Suppressor macrophage (primary cell): ENCODE measurements at places on chromosomes 5 and 9.
A peak's percentile ranks its signal among the peaks of the same experiment; 100 is the strongest.

DNA sequence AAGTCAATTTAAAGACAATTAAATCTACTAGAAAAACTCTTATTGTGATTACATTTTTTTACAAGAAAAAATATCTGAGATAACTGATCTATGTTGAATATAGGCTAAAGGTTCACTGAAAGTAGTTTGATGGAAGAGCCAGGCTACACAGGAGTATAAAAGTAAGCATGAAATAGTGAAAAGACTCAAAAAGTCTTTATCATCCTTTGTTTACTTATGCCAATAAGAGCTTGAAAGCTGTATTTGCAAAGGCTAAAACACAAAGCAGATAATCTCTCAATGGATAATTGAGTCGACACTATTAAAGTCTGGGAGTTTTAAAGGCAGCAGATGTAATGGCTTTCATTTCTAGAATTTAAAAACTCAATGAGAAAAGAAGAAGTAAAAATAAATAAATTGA is 42.0 kb downstream of the SSBP2 start:
- no peak for DNase-seq

GRCh38 chr5:180135128-180135955 is 63.8 kb upstream of the RNF130 start:
- peak; percentile 98 for DNase-seq

- peak; percentile 67 for DNase-seq
These were observed 709 bp downstream of the IQGAP2 start for GRCh38 chr5:76403766-76404222.

- DNase-seq = no peak
These were observed 153.9 kb downstream of the PCSK5 start for GRCh38 chr9:76044266-76044819.

- no peak for DNase-seq
These were observed 17.8 kb downstream of the NOTCH1 start for GRCh38 chr9:136527721-136528710.

GRCh38 chr5:64759960-64760660 is 8.4 kb downstream of the SREK1IP1 start:
- DNase-seq = no peak

DNA sequence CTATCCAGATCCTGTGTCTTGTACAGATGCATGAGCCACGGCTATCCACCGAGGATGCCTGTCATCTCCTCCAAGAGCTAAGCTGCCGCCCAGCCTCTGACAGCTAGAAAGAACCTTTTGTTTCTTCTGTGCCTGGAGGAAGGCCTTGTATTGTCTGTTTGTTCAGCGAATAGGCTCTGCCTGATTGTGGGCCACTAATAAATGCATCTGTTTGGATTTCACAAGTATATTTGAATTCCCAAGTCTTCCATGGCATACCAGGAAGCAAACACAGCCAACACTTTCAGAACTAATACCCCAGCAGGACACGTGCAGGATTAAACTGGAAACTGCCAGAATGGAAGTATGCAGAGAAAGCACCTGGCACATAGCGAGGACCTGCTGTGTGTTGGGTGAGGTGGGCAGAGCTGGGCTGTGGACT is 92.7 kb upstream of the NEURL1B start:
- no peak for DNase-seq

DNA sequence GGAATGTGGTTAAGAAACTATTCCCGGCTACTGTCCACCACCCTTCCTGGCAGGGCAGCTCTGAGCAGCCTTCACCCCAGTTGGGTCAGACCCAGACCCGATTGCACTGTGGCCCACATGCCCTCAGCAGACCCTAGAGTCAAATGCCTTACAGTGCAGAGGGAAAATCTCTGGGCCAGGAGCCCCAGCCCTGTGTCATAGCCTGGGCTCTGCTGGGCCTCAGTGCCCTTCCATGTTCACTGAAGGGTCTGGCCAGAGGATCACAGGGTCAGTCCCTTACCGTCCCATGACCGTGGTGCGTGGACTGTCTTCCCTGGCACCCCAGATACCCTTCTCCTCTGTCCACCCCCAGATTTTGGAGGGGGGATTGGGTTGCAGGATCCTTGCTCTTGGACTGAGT is 73.5 kb upstream of the COL5A1 start:
- no peak for DNase-seq

- DNase-seq = no peak
These were observed 211.2 kb downstream of the SAXO1 start for GRCh38 chr9:18821788-18822187.

DNA sequence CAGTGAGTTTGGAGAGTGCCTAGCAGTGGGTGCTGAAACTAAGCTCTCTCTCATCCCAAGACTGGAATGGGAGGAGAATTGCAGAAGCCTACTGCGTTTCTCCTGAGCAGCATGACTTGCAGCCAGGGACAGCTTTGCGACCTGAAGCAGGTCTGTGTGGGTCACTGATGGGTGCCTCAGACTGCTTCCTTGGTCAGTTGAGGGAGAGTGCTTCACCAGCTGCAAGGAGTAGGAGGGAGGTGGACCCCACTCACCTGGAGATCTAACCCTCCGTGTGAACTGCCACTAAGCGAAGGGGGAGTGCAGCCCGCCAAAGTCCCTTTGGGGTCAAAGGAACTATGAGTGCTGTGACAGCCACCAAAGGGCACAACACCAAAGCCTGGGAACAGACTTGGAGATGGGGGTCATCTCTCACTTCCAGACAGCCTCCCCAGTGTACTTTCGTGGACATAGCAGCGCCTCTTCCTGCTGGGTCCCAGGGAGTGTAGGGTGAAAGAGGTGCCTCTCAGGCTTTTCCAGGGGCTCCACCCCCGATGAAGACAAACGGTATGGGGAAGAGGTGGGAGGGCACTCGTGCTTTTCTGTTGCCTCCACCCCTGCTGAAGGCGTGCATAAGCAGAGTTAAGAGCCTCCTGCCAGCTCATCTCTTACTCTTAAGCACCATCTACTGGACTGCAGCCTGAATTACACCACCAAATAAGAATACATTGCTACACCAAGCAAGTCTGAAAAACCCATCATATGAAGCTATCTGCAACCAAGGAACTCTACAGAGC is 34.3 kb upstream of the MACIR start:
- DNase-seq = peak; percentile 82

DNA sequence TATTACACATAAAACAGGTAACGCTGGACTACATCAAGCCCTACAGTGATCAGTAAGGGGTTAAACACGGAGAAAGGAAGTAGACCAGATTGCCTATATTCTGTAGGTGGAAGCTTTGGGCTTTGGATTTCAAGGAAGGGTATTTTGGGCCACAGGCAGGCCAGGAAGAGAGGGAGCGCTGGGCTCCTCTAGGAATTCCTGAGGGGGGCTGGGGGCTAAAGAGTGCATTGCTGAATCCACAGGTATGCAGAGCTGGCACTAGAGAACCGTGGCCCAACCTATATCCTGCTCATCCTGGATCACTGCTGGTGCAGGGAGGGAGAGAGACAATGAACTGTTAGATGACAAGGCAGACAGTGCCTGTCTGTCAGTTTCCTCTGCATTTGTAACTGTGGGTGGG is 367.1 kb downstream of the CSNK1G3 start:
- no peak for DNase-seq

DNA sequence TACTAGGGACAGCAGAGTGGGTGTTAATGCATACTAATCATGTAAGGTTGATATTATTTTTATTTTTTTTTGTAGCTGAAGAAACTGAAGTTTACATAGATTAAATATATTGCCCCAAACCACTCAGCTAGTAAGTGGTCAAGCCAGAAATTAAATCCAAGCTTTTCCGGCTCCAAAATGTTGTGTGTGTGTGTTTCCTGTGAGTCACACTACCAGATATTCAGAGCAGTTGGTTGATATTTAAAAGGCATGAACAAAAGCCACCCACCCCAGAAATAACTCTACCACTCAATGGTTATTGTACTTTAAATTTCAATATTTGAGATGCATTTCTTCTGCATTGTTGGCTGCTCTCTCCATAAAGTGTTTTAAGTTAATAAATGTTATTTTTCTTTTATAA is 29.5 kb downstream of the KCNN2 start:
- no peak for DNase-seq

- no peak for DNase-seq
These were observed 53.1 kb downstream of the GPR107 start for GRCh38 chr9:130106860-130107233.

- no peak for DNase-seq
These were observed 13.8 kb downstream of the UGCG start for GRCh38 chr9:111910428-111910827.

DNA sequence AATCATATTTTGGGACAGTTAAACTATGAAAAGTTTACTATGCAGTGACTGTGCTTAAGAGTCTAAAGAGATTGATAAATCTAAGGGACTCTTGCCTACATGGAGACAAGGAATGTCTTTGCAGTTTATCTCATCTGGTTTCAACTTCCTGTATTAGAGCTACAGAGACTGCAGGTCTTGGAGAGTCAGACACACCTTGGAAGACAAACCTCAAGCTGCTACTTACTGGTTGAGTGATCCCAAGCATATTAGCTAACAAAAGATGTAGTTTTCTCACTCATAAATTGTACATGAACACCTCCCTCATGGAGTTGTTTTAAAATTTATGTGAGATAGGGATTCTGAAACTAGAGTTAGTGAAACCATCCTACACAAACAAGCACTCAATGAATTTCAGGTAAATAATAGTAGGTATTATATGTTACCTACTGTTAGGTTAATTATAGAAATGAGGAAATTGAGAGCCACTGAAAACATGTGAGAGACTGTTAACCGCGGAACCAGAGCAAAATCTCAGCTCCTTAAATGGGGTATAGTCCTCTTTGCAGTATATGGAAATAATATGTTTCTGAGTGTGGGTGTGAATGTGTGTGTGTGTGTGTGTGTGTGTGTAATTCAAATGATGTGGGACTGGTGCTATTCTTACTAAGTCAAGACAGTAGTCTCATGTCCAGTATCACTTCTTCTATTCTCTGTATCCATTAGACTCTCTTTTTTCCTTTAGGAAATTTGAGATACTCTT is 752.1 kb downstream of the DTWD2 start:
- no peak for DNase-seq

DNA sequence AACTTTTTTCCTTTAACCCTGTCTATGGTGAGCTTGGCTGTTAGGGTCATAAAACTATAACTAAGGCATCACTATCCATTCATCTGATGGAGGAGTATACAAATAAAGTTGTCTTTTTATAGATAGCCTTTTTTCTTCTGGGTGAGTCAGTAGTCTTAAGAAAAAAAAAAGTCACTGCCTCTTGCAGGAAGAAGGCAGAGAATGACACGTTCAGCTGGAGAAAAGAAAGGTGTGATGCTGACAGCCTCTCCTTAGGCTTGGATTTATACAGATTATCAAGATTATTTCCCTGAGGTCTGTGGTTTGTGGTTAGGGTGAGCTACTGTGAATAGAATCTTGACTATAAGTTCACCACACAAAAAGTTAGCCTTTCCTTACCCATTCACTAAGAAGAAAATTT is 23.0 kb downstream of the EPB41L4B start:
- DNase-seq = no peak

GRCh38 chr9:71210326-71210725 is 88.9 kb upstream of the TRPM3 start:
- no peak for DNase-seq

DNA sequence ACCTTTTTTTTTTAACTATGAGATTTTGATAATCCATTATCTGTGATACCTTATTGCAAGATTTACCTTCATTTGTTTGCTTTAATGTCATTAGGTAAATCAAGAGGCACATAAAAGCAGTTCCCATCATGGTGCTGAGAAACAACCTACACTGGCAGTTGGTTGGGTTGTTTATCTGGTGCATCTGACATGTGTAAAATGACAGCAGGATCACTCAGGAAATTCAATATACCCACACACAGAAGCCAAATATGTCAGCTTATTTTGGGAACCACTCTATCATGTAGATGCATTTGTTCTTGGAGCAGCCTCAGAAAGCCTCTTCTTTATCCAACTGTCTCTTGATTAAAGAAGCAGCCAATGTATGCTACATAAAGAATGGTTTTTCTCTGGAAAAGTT is 7.8 kb upstream of the CCDC192 start:
- no peak for DNase-seq
